ENCODE measurements at places on chromosomes 6 and 20.

DNA sequence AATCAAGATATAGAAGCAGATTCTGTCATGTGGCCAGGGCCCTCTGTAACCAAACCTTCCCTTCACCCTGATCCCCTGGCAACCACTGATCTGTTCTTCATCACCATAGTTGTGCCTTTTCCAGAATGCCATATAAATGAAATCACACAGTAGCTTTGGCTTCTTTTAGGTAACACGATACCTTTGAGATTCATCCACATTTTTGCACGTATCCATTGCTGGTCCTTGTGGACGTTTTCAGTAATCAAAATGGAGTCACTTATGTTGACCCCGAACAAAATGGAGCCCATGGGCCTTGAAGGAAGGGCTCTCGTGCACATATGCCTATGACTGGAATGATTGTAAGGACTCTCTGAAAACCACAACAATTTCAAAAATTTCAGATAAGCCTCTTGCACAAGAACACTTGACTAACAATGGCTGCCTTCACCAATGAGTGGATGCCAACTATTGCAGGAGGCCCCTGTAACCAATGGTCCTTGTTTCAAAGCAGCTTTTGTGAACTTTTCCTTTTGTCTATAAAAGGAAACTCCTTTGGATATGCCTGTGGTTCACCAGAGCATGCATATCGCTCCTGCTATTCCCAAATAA lies 84.3 kb upstream of the RALY start:
- peaks cover 29% of the 10 kb centered on the region for H3K4me1 ChIP-seq
- no peak for DNase-seq
- peaks cover 1% of the 10 kb centered on the region for H3K27me3 ChIP-seq
- H3K27ac ChIP-seq: peak overlapping the region; percentile 18

GRCh38 chr6:18161431-18161830 lies 6.2 kb downstream of the KDM1B start:
- H3K27ac ChIP-seq: no peak overlapping the region
- H3K4me1 ChIP-seq: no peaks in the 10 kb centered on the region
- H3K27me3 ChIP-seq: no peaks in the 10 kb centered on the region
- peaks cover 33% of the 10 kb centered on the region for H3K36me3 ChIP-seq
- no peak for DNase-seq

DNA sequence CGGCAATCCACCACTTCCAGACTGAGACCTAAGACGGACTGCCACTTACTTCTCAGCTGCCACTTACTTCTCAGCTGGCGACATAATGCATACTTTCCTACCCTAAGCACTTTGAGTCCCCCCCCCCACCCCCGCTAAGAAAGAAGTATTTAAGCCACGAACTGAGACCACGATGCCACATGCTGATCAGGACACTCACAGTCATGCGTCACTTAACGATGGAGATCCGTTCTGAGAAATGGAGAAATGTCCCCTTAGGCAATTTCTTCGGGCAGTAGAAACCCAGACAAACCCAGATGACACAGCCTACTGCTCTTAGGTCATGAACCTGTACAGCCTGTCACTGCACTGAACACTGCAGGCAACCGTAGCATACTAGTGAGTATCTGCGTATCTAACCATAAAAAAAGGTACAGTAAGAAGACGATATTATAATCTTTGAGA lies 690 bp downstream of the IFNGR1 start:
- H3K36me3 ChIP-seq: peaks cover 3% of the 10 kb centered on the region
- H3K27me3 ChIP-seq: no peaks in the 10 kb centered on the region
- peak overlapping the region; percentile 92 for H3K4me3 ChIP-seq

- DNase-seq: no peak
These were observed 77.2 kb downstream of the PTPN1 start for GRCh38 chr20:50587291-50587961.

DNA sequence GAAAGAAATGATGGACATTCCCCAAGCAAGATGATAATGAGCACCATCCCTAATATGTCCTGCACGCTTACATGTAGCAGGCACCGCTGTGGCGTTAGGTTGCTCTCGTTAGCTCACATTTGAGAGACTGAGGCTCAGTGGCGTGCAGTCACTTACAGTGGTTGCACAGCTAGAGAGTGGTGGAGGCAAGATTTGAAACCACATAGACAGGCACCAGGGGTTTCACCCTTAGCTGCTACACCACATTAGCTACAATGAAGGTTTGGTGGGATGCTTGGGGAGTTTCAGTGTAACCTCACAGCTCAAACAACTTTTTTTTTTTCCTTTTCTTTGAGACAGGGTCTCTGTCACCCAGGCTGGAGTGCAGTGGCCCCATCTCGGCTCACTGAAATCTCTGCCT lies 3.7 kb downstream of the COX4I2 start:
- H3K27ac ChIP-seq: no peak overlapping the region
- no peak for DNase-seq
- no peaks in the 10 kb centered on the region for H3K36me3 ChIP-seq

GRCh38 chr6:139728876-139729427 lies 354.5 kb upstream of the CITED2 start:
- H3K4me3 ChIP-seq: no peak overlapping the region
- no peak overlapping the region for H3K27ac ChIP-seq
- DNase-seq: no peak

Measured in mesothelial cell of epicardium (in vitro differentiated cells).